Activated naive CD8-positive, alpha-beta T cell treated with anti-CD3 and anti-CD28 coated beads, Interleukin-2, amount 10 ng/mL, durations not matched to agents 7 days and 5 days (primary cell): ENCODE measurements at places on chromosomes 6 and 20. TPM values are rescaled to one million over a fixed set of nuclear protein-coding genes. Genes with fewer than 3 reads are reported as not detected.

DNA sequence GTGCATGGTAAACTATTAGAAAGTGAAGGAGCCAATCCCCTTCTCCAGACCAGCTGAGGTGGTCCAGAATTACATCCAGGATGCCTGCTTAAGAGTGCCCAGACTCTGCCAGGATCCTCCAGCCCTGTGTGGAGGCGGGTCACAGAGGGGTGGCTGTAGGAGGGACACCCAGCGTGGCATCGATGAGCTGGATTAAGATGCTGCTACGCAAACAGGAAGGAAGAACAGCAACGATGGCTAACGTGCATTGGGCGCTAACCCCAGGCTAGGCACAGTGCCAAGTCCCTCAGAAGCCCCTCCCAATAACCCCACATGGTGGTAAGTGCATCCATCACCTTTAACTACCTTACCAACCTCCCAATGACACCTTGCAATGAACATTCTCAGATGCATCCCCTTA, 63.9 kb upstream of the MRPS10 start:
- peak overlapping the region; percentile 70 for H3K27ac ChIP-seq
- H3K4me1 ChIP-seq: peaks cover 40% of the 10 kb centered on the region
- peak overlapping the region; percentile 3 for H3K4me3 ChIP-seq
- peaks cover 3% of the 10 kb centered on the region for H3K36me3 ChIP-seq

DNA sequence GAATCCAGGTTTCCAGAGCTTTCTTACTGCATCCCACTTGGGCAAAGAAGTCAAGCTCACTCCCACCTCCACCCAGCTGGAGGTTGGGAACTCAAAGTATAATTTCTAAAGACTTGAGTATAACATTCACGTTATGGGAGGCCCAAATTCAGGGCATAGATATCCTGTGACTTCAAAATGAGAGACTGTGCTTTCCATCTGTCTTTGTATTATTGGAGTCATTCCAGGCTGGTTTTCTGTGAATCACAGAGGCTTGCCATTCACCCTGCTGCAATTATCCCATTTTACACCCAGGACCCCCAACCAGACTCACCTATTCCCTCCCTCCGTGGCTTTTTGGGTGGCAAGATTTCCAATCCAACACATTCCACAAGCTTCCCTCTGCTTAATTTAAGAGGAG, 19.3 kb upstream of the SRC start:
- H3K4me1 ChIP-seq: peaks cover 2% of the 10 kb centered on the region
- no peak overlapping the region for H3K27ac ChIP-seq
- H3K27me3 ChIP-seq: no peaks in the 10 kb centered on the region
- H3K36me3 ChIP-seq: no peaks in the 10 kb centered on the region
- DNase-seq: no peak

DNA sequence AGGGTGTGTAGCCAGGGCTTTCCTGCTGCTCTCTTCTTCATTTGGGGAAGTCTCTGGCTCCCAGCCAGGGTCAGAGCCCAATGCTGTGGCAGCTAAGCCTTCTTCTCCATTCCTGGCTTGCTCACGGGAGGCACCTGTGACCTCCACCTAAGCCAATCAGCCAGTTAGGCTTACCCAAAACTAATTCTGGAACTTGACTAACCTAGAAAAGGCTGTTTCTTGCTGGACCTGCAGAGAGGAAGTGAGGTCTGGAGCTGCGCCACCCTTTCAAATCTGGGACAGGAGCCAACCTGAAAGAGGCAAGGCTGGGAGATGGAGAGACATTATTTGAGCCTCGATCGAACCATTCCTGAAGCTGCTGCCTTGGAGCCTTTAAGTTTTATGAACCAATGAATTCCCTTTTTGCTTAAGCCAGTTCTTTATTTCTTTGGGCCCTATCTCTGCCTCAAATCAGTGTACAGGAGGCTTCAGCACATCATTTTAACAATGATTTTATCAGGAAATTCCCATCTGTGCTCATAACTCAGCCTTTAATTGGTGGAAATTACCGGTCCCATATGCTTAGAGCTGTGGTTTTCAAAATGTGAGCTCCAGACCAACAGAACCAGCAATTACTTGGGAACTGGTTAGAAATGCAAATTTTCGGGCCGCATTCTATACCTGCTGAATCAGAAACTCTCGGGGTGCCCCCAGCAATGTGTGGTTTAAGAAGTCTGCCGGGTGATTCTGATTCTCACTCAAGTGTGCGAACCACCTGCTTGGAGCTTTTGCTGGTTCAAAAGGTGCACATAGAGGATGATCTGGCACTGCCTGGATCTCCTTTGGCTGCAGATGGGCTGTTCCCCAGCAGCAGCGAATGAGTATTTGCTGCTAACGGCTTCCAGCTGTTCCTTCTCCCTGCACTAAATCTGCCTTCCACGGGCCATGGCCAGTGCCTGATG, 97.4 kb upstream of the RNF24 start:
- no peaks in the 10 kb centered on the region for H3K36me3 ChIP-seq
- no peak overlapping the region for H3K4me3 ChIP-seq
- H3K27ac ChIP-seq: no peak overlapping the region
- peaks cover 7% of the 10 kb centered on the region for H3K27me3 ChIP-seq
- peaks cover 24% of the 10 kb centered on the region for H3K4me1 ChIP-seq
- DNase-seq: no peak

- no peak for DNase-seq
- no peak overlapping the region for H3K4me3 ChIP-seq
- peaks cover 3% of the 10 kb centered on the region for H3K4me1 ChIP-seq
- no peak overlapping the region for H3K27ac ChIP-seq
Observed at GRCh38 chr20:48614593-48615274, 213.1 kb downstream of the PREX1 start.

GRCh38 chr6:130858498-130859160, 31.4 kb downstream of the SMLR1 start:
- no peaks in the 10 kb centered on the region for H3K36me3 ChIP-seq
- no peak overlapping the region for H3K27ac ChIP-seq
- H3K4me3 ChIP-seq: no peak overlapping the region
- no peaks in the 10 kb centered on the region for H3K27me3 ChIP-seq
- no peaks in the 10 kb centered on the region for H3K4me1 ChIP-seq

DNA sequence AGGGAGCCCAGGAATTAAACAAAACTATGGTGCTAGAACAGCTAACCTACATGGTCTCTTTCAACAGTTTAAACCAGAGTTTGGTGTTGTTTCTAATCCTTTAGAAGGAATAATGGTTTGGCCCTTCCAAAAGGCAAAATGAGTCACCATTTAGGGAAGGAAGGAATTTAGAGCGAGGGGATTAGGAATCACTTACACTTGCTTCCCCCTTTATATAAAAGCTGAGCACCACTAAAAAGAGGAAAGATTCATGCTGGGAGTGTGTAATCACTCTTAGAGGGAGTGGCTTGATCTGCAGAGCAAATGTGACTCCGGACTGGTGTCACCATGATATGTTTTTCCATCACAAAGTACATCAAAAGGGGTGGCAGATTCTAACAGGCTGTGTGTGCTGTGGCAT, 63.6 kb downstream of the F13A1 start:
- H3K4me1 ChIP-seq: no peaks in the 10 kb centered on the region
- H3K27me3 ChIP-seq: peaks cover 23% of the 10 kb centered on the region
- no peak for DNase-seq

- no peaks in the 10 kb centered on the region for H3K4me1 ChIP-seq
- no peak overlapping the region for H3K4me3 ChIP-seq
- DNase-seq: no peak
- H3K27ac ChIP-seq: no peak overlapping the region
Observed at GRCh38 chr6:161407115-161407514, 133.3 kb upstream of the AGPAT4 start.

GRCh38 chr20:44600758-44601201, 18.4 kb downstream of the PKIG start:
- H3K4me1 ChIP-seq: peaks cover 33% of the 10 kb centered on the region
- H3K36me3 ChIP-seq: peaks cover 2% of the 10 kb centered on the region
- no peak overlapping the region for H3K27ac ChIP-seq
- DNase-seq: no peak

Gene MEI4
- total RNA-seq: not detected

Gene DEF6
- total RNA-seq: 213 TPM
